ENCODE measurements at places on chromosomes 1 and 21.

DNA sequence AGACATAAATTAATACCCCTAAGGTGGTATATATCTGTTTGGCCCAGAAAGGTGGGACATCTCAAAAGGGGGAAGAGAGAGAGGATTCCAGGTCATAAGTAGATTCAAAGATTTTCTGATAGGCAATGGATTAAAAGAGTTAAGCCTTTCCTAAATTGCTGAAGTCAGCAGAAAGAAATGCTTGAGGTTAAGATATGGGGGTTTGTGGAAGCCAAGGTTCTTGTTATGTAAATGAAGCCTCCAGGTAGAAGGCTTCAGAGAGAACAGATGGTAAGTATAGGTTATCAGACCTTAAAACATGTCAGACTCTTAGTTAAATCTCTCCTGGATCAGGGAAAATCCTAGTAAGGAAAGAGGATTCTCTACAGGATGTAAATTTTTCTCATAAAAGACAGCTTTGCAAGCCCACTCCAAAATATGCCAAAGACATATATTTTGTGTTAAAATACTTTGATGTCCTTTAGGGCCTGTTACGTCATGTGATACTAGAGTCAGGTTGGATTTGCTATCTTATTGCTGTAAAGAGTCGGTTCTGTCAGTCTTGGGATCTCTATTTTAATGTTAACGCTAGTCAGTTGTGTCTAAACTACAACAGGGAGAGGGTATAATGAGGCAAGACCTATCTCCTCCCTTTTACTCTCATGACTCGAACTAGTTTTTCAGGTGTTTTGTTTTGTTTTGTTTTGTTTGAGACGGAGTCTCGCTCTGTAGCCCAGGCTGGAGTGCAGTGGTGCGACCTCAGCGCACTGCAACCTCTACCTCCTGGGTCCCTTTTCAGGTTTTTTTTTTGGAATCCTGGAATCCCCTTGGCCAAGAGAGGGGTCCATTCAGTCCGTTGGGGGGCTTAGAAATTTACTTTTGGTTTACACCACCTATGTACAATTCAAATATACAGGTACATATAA, 30.6 kb downstream of the RGS2 start:
- DNase-seq = no peak

DNA sequence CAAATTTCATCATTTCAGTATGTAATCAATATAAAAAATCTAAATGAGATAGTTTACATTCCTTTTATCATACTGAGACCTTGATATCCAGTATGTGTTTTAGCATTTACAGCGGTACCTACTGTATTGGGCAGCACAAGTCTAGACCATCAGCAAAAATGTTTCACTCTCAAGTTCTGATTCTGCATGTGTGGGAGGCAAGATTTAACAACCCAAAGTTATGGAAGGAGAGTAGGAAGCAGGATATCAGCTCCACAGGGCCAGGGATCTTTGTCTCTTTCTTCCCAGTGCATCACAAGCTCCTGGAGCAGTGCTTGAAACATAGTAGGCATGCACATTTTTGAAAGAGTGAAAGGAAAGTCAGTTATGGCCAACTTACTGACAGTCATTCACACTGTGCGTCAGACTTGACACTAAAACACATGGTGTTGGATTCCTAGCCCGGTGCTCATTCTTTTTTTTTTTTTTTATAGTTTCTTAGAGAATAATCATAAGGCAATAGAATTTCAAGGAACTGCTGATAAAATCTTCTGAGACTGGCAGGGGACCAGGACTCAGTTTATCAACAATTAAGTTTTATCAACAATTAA, 6.1 kb downstream of the TENT5C start:
- DNase-seq = no peak

GRCh38 chr1:95230768-95231191, 3.2 kb upstream of the RWDD3 start:
- no peak for DNase-seq

- DNase-seq = no peak
These were observed 427 bp downstream of the AKR7A2 start for GRCh38 chr1:19311503-19311930.

GRCh38 chr1:75522389-75522788, 88.5 kb downstream of the SLC44A5 start:
- DNase-seq = no peak

DNA sequence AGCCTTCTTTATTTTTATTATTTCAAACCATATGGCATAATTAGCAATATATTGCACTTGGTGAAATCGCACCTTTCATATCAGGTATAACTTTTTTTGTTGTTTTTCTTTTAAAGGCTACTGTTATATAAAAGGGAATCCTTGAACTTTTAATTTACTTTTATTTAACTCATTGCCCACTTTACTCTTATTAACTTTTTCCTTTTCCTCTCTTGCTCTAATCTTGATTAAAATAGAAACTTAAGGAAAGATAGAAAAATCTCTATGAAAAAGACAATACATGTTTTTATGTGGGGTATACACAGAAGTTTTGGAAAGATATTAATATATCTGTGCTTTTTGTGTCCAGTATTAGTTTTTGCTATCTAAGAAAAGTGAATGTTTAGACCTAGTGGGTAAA, 805.8 kb downstream of the USP25 start:
- DNase-seq = no peak

DNA sequence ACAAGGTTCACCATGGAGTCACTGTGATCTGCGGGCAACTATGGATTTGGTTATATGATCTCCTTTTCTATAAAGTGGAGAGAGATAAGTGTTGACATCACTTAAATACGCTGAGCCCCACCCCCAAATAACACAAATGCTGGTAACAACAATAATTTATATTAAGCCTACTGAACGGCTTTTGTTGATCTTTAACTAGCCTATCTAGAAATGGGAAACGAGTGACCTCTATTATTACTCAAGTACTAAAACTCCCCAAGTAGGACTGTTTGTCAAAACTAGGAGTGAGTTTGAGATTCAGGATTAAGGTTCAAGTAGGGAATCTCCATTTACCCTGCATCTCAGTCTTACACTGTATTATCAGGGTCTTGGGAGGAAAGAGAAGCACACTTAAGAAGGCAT, 52.2 kb downstream of the MAP3K7CL start:
- no peak for DNase-seq

DNA sequence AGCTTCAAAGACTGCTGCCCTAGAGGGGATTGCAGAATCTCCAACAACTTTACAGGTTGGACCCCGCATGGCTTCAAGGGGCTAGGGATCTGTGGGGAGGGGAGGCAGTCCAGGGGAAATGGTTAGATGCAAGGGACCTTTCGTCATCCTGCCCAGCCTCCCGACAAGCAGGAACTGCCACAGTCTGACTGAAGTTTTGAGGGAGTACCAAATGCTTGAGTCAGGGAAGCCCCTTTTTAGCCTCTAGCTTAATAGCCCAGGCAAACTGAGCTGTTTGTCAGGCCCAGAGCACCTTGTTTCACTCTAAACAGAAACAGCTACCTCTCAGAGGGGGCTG, 1.1 kb downstream of the TOR3A start:
- no peak for DNase-seq

DNA sequence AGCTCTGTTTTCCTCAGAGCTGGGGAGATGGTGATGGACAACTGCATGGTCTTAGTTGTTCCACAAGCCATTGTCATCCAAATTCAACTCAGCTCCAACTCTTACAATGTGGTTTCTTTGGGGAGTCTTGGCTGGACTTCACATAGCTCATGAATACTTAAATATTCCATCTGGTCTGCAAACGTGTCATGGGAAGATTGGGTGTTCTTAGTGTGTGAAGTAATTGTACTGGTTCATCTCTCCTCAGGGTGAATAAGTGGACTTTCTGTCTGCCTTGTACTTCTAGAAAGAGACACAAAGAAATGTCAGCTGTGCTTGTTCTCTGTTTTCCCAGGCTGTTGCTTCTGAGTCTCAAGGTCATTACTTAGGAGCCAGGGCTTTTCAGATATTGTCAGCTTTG, 106.6 kb downstream of the VPS13D start:
- DNase-seq = no peak

DNA sequence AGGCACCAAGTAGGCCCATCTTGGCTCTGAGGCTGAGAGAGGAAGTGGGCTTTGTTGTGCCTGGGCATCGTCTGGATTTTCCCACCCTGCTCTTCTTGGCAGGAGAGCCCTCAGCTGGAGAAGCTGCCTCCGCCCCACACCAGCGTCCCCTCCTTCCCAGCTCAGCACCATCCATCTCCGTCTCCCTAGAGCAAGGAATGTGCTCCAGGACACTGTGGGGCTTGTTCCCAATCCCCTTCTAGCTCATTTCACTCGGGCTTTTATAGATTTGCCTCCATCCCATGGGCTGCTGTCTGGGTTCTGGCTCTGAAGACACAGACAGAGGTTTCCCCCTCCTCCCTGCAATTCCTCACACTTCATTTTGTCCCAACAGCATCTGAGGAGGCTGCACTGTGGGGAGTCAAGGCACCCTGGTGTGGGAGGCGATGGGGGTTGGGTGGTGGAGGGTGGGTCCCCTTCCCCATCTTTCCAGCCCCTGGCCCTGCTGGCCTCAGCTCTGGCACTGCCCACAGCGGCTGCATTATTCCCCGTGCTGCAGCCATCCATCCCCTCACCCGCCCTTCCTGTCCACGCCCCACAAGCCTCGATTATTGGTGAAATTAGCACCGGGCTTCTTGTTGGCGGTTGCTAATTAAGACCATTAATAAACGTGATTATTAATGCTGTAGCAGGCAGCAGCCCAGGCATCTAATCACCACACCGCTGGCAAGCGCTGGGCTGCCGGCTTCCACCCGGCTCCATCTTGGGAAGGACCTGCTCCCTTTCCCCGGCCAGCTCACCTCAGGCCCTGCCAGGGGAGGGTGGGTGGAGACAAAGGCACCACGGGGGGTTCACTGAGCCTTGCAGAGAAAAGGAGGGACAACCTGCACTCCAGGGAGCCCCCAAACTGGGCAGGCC, 21.7 kb downstream of the RHBG start:
- DNase-seq = no peak

DNA sequence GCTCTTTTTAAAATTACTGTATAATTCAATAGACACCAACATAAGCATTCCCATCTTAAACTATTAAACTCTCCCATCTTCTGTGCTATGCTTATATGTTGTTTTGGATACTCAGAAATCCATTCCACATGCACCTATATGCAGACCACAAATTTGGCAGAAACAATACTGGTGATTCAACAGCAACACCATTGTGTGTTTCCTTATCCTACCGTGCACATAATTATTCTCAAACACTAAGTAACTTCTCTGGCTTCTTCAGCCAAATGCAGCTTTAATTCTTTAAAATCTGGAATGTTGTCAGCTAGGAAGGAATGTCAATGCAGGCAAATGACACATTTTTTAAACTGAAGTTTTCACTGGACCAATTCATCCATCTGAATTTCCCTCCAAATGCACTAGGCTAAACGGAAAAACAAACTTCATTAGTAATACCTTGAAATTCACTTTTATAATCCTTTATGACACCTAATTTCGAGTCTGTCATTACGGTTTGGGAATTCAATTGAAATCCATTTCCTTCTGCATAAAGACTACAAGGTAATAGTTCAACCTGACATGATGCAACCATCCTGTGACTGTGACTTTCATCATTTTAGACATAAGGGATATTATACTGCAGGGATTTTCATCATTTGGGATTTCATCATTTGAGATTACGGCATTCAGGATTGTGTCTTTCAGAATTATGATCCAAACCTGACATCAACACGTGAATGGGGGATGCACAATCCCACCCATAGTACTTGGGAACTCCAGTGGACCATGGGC, 308.5 kb downstream of the LTN1 start:
- no peak for DNase-seq

DNA sequence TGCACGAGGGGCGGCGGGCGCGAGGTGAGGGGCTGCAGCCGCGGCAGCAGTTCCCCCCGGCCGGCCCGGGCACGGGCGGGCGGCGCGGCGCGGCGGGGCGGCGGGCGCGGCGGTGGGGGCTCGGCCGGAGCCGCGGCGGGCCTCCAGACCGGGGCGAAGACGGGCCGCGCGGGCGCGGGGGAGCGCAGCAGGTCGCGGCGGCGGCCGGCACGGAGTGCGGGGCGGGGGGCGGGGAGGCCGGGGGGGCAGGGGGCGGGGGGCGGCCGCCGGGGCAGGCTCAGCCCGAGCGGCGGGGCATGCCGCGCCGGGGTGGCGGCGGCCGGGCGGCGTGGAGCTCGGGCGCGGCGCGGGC, 311 bp downstream of the IRF2BP2 start:
- DNase-seq = no peak

- DNase-seq = no peak
These were observed 76.4 kb upstream of the COL6A1 start for GRCh38 chr21:45905196-45905595.

DNA sequence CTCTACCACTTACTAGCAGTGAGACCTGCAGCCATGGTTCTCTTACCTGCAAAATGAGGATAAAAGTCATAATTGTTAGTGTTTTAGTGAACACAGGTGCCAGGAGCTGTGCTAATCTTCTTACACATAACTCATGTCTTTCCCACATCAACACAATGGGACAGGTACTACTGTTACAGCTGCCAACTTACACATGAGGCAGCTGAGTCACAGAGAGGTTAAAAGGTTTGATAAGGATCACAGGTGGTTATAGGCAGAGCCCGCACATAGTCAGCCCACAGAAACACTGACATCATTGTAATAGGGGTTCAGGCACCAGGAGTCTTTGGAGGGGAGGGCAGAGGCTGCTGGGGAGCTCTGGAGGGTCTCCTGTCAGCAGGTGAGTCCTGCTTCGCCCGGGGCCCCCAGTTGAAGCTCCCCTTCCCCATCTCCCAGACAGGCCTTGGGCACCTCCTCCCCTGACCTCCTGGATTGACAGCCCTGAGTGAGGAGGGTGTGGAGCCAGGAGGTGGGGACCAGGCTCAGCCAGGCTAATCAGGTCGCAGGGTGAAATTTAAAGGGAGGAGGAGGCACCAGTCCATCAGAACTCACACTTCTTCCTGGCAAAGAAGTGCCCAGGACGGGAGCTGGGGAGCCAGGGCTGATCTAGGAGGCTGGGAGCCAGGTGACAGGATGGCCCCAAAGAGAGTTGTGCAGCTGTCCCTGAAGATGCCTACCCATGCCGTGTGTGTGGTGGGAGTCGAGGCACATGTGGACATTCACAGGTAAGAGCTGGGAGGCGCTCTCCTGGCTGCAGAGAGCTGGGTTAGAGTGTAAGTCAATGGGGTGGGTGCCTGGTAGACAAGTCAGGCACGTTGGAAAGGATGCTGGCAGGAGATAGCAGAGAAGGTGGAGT, at the start of gene PADI1:
Gene PADI1 (plus strand): TSS at position 583 of the 895 bp plus-strand sequence. CDS start 90 bp downstream, at position 673.
- no peak for DNase-seq

DNA sequence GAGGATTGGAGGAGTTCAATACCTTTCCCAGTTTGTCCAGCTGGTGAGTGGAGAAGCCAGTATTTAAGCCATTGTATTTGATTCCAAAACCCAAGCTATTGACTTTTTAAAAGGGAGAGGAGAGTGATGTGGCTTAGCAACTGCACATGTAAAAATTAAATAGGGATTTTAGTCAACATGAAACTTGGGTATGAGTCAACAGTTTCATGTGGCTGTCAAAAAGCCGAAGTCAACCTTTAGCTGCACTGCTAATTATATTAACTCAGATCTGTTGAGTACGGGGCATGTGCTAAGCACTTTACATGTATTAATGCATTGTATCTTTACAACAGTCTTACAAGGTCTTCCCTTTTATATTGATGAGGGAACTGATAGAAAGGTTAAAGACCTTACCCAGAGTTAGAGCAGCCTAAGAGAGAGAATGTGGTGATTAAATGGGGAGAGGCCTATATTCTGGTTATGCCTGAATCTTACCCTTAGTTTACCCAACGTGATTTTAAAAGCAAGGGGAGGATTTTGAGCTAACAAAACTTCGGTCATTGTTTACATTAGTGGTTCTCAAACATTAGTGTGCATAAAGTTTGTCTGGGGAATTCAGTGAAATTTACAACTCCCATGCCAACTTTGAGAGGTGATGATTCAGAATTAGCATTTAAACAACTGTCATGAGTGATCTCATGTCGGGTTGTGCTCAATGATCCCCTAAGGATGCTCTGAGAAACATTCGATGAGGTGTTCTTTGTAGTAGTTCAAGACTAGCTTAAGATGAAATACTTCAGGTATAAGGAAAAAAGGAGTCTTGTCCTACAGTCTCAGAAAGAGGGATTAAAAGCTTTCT, 6.9 kb upstream of the SLC35F3 start:
- no peak for DNase-seq
